Aortic smooth muscle cell (primary cell): ENCODE measurements at places on chromosomes 6 and 20. TPM values are rescaled to one million over a fixed set of nuclear protein-coding genes. Genes with fewer than 3 reads are reported as not detected.

HRH3 gene
- total RNA-seq, result not detected in 2 replicates

VIP gene
- total RNA-seq, result not detected in 2 replicates

TNXB gene
- total RNA-seq, result 33.9 and 58.7 TPM in 2 replicates

PRND gene
- total RNA-seq, result under 0.01 TPM in 2 replicates

RIPOR2 gene
- 0.87 and 5.4 TPM in 2 replicates for total RNA-seq

FGD2 gene
- not detected in 2 replicates for total RNA-seq

LBP gene
- 0.26 TPM in 1 of 2 replicates, not detected in the other for total RNA-seq

NMBR gene
- 0.12 TPM in 1 of 2 replicates, not detected in the other for total RNA-seq

UNC5CL gene
- under 0.01 TPM in 1 of 2 replicates, not detected in the other for total RNA-seq

FKBP1C gene
- total RNA-seq, result 0.79 and 1.1 TPM in 2 replicates

ADAM33 gene
- 21.0 and 29.2 TPM in 2 replicates for total RNA-seq

WFDC12 gene
- not detected in 2 replicates for total RNA-seq

MYMX gene
- total RNA-seq, result not detected in 2 replicates

ARMH2 gene
- not detected in 2 replicates for total RNA-seq

SAMD10 gene
- 1.2 and 1.4 TPM in 2 replicates for total RNA-seq

MATN4 gene
- total RNA-seq, result not detected in 2 replicates

THEMIS gene
- total RNA-seq, result not detected in 2 replicates

C6orf118 gene
- total RNA-seq, result not detected in 2 replicates

OR12D3 gene
- not detected in 2 replicates for total RNA-seq

DZANK1 gene
- 0.92 and 1.2 TPM in 2 replicates for total RNA-seq

BCAS4 gene
- total RNA-seq, result 12.2 and 14.4 TPM in 2 replicates

RIMS1 gene
- 2.2 and 8.0 TPM in 2 replicates for total RNA-seq

HS3ST5 gene
- under 0.01 and 0.06 TPM in 2 replicates for total RNA-seq

CNKSR3 gene
- total RNA-seq, result 6.7 and 15.5 TPM in 2 replicates

EDN3 gene
- total RNA-seq, result not detected in 2 replicates

TUBB1 gene
- total RNA-seq, result under 0.01 and 0.06 TPM in 2 replicates

PNPLA1 gene
- 0.12 TPM in 1 of 2 replicates, not detected in the other for total RNA-seq

RANBP9 gene
- total RNA-seq, result 36.7 and 47.7 TPM in 2 replicates

HLA-DQB2 gene
- not detected in 2 replicates for total RNA-seq

AVP gene
- total RNA-seq, result not detected in 2 replicates

NRM gene
- 2.2 and 3.1 TPM in 2 replicates for total RNA-seq

MLN gene
- not detected in 2 replicates for total RNA-seq

FAM217A gene
- not detected in 2 replicates for total RNA-seq

ANKEF1 gene
- total RNA-seq, result 0.79 and 1.1 TPM in 2 replicates

NR2E1 gene
- total RNA-seq, result not detected in 2 replicates
